CD8-positive, alpha-beta memory T cell (primary cell): ENCODE measurements at places on chromosomes 13 and 19.

GRCh38 chr13:40969169-40969901 is 49.8 kb downstream of the ELF1 start:
- DNase-seq: no peak

- no peak for DNase-seq
Observed at GRCh38 chr13:93900731-93901130, 578.8 kb downstream of the DCT start.

DNA sequence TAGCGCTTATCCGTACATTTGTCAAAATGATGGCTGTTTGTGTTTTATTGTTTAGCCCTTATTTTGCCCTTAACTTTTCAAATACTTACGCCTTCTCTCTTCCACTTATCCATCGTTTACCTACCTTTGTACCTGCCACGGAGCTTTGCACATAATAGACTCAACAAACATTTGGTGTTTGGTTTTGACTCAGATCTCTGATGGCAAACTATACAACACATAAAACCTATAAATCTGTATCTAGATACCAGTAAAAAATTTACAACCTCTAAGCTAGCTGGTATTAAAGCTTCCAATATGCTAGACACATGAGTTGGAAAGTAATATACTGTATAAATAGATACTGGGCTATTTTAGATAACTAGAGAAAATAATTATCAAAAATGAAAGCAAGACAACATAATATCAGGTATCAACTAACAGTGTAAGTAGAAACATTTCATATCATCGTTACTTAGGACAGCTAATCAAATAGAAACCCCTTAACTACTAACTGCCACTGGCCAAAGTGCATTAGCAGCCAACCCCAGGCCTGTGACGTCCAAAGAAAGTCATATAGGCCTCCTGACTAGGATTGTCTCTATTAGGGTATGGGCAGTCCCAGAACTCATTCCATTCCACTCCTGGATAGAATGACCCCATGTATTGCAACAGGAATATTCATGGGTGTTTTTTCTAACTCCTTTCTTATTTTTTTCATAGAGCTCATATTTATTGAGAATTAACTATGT is 53.8 kb downstream of the KCTD12 start:
- DNase-seq: no peak

DNA sequence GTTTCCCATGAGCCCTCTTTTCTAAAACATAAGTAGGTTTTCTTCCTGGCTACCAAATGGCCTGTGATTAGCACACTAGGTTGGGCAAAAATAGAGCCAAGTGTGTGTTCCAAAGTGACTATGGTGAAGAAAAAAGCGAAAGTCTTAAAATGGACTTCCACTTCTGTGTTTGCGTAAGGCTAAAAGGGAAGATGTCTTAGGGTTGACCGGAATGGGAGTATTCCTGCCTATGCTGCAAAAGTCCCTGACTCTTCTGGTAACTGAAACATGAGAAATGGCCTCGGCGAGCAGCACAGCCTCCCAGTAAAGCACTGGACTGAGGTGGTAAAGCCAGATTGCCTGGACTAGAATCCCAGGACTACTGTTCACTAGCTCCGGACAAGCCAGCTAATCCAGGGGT is 2.4 kb upstream of the FPR1 start:
- DNase-seq: no peak

- peak; percentile 71 for DNase-seq
Observed at GRCh38 chr19:19460761-19461265, 54.5 kb downstream of the TSSK6 start.

GRCh38 chr13:101144808-101145419 is 271.4 kb downstream of the NALCN start:
- peak; percentile 7 for DNase-seq

DNA sequence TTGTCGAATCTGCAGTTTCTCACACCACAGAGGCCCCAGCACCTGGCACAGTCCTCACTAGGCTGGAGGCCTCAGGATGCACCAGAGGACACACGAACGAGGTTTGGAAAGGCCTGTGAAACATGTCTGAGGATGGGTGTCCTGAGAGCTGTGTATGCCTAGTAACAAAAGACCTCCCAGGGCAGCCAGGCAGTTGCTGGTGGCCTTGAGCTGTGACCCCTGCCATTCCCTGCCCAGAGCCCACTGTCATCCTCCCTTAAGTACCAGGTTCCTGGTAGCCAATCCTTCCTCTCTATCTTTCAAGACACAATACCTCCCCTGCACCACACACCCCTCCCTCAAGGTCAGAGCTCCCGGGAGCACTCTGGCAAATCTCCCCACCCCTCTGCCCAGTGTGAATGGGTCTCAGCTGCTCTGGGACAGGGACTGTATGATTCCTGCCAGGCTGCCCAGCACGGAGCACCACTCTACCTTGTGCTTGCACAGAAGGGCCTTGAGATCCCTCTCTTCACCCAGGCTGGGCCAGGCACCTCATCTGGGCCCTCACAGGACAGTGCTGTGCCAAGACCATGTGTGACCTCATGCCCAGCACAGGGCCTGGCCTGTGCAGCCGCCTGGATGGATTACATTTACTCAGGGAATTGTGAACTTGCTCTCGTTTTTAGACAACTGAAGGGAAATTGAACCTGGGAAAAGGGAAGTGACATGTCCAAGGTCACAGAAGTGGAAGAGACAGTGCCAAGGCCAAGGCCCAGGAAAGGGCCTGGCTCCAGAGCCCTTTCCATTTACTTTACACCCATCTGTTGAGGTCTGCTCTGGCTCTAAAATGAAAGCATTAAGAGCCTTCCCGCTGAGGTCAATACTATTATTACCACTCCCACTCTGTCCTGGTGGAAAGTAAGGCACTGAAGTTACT is 2.2 kb downstream of the ZNF787 start:
- DNase-seq: no peak

- DNase-seq: no peak
Observed at GRCh38 chr19:641702-642101, 2.0 kb downstream of the FGF22 start.

GRCh38 chr19:13231663-13232062 is 81.5 kb downstream of the IER2 start:
- DNase-seq: no peak

- no peak for DNase-seq
Observed at GRCh38 chr19:27741236-27741635, 1471.7 kb downstream of the UQCRFS1 start.

- no peak for DNase-seq
Observed at GRCh38 chr19:36488118-36488845, 1.1 kb downstream of the ZNF566 start.

- DNase-seq: no peak
Observed at GRCh38 chr19:29485293-29485692, 40.5 kb upstream of the VSTM2B start.

DNA sequence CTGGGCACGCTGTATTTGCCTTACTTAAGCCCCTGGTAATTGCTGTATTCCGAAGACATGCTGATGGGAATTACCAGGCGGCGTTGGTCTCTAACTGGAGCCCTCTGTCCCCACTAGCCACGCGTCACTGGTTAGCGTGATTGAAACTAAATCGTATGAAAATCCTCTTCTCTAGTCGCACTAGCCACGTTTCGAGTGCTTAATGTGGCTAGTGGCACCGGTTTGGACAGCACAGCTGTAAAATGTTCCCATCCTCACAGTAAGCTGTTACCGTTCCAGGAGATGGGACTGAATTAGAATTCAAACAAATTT is 676 bp downstream of the BRCA2 start:
- DNase-seq: no peak

GRCh38 chr13:99028890-99029289 is 51.0 kb upstream of the DOCK9 start:
- peak; percentile 39 for DNase-seq

- no peak for DNase-seq
Observed at GRCh38 chr19:44700547-44700946, 1.6 kb downstream of the CEACAM16 start.

GRCh38 chr13:50712881-50713280 is 130.6 kb downstream of the DLEU7 start:
- no peak for DNase-seq

GRCh38 chr19:47032171-47032811 is 12.7 kb downstream of the NPAS1 start:
- DNase-seq: peak; percentile 76

GRCh38 chr13:79271616-79272015 is 134.4 kb downstream of the RBM26 start:
- DNase-seq: no peak

DNA sequence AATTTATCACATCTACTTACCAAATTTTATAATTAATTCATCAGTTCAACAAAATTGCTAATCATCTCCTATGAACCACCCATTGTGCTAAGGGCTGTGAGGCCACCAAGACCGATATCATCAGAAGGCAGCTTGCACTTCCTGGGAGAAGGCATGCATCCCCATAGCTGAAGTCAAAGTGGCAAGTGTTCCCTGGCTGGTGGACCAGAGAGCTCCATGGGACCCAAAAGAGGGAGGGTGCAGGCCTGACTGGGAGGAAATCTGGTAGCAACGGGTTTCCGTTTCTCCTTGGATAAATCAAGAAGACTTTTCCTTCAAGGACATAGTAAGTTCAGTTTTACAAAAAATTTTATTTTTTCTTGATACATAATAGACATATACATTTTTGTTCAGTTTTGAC is 325.2 kb downstream of the FGF9 start:
- DNase-seq: no peak

DNA sequence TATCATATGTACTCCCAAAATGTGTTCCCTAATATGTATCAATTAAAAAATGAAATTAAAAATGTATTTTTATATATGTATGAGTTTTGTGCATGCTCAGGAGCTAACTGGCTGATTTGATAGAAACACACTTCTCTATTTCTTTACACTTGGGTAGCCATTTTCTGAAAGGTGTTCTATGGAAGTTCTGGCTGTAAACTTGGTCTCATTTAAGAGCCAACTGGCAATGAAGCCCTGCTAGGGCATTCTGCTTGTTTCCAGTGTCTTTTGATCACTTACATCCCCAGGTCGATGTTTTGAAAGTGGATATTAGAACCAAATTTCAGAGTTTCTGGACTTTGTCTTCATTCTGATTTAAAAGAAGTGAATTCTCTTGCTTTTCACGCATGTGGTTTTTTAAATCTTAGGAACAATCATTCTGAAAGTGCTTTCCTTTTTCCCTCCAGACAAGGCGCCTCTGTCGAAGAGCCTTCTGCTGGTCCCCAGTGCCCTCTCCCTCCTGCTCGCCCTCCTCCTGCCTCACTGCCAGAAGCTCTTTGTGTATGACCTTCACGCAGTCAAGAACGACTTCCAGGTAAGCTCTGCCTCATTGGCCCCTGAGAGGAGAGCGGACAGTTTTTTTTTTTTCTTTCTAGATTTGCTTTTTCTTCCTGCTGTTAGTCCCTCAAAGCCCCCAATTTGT is 20.1 kb downstream of the GPR18 start:
- DNase-seq: peak; percentile 55

DNA sequence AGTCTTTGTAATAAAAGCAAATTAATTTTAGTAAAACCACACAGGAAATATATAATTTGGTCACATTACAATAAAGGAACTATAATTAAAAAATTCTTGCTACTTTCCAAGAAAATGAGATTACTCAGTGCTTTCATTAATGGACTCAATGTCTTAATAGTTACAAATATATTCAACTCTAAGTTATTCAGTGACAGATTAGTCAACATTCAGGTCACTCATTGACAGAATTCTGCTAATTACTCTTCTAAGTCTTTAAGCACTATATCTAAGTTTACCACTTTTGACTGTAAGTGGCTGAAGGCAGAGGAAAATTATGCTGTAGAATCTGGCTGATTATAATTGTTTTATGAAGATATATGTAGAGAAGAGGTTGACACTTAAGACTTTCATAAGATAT is 1365.0 kb downstream of the EFNB2 start:
- no peak for DNase-seq

- DNase-seq: no peak
Observed at GRCh38 chr13:22961835-22962537, 218.8 kb upstream of the SGCG start.

- no peak for DNase-seq
Observed at GRCh38 chr19:49666120-49666444, 349 bp downstream of the BCL2L12 start.

GRCh38 chr19:35992907-35993765 is 1.9 kb upstream of the SDHAF1 start:
- no peak for DNase-seq

GRCh38 chr13:49792550-49793324 is at the start of gene KPNA3:
TSS of gene KPNA3 (minus strand) at chr13:49792682. CDS start at chr13:49792506, 176 bp downstream.
- DNase-seq: peak; percentile 97

GRCh38 chr19:19531951-19532805 is 3.5 kb downstream of the YJEFN3 start:
- DNase-seq: peak; percentile 87

DNA sequence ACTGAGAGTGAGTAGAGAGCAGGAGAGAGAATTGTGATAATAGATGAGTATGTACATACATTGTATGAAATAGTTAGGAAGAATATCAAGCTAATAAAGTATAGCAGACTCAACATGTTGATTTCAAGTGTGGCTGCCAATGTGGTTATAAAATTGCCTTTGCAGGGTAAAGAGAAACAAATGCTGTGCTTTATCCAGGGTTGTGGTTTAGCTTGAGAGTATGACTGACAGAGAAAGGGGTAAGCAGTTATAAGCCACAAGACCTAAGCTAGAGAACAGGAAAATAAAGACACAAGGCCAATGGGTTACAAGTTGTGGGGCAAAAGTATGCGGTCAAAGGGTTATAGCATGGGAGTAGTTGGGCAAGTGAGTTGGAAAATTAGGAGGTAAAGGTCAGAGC is 1217.5 kb downstream of the DIAPH3 start:
- no peak for DNase-seq

GRCh38 chr13:36275190-36276002 is 22.2 kb downstream of the CCDC169 start:
- no peak for DNase-seq

- DNase-seq: no peak
Observed at GRCh38 chr13:100789968-100790367, 115.4 kb upstream of the TMTC4 start.

DNA sequence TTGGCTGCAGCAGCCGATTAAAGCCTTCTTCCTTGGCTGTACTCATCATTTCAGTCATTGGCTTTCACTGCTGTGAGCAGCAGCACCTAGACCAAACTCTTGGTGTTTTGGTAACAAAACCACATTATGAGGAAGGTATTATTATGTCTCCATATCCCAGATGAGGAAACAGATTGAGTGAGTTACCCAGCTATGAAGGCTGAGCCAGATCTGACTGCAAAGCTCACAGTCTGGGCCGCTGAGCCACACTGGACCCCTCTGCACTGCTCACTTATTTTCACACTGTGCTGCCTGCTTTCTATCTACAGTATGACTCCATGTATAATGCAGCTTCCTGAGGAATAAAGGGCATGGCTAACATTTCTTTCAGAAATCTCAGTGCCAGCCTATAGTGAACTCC is 24.5 kb downstream of the CRYL1 start:
- DNase-seq: no peak
